Breast epithelium (tissue), 4 donors: ENCODE measurements at places on chromosomes 7 and 10. TPM values are rescaled to one million over a fixed set of nuclear protein-coding genes. Genes with fewer than 3 reads are reported as not detected.

DNA sequence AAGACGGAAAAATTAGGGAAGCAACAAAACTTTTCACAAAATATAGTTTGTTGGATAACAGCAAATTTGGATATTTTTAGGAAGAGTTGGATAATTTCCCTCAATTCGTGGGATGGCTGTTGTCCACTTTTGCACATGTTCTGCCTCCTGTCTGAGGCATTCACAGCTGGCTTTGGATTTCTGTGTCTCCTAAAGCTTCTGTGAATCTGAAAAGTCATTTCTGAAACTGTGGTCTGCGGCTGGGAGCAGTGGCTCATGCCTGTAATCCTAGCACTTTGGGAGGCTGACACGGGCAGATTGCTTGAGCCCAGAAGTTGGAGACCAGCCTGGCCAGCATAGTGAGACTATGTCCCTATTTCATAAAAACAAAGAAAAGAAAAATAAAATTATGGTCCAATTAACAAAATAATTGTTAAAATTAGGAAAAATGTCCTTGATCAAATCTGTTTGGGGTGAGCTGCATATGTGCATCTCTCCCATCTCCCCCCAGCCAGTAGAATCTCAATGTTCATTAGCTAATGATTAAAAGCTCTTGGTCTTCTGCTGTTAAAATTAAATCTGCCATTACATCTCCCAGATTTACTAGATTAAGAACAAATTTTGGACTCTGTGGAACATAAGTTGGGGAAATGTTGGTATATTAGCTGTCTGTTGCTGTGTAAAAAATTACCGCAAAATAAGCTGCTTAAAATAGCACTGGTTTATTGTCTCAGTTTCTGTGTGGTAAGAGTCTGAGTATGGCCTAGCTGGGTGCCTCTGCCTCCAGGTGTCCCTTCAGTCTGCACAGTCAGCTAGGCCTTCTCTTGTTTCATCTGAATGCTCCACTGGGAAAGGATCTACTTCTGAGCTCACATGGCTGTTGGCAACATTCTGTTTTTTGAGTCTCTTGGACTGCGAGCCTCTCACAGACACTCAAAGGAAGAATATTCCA lies 332.0 kb upstream of the FZD1 start:
- no peaks in the 10 kb centered on the region for H3K4me1 ChIP-seq
- no peak overlapping the region for H3K4me3 ChIP-seq
- H3K27me3 ChIP-seq = no peaks in the 10 kb centered on the region

Gene CREB5
- 19.7 TPM for total RNA-seq

DNA sequence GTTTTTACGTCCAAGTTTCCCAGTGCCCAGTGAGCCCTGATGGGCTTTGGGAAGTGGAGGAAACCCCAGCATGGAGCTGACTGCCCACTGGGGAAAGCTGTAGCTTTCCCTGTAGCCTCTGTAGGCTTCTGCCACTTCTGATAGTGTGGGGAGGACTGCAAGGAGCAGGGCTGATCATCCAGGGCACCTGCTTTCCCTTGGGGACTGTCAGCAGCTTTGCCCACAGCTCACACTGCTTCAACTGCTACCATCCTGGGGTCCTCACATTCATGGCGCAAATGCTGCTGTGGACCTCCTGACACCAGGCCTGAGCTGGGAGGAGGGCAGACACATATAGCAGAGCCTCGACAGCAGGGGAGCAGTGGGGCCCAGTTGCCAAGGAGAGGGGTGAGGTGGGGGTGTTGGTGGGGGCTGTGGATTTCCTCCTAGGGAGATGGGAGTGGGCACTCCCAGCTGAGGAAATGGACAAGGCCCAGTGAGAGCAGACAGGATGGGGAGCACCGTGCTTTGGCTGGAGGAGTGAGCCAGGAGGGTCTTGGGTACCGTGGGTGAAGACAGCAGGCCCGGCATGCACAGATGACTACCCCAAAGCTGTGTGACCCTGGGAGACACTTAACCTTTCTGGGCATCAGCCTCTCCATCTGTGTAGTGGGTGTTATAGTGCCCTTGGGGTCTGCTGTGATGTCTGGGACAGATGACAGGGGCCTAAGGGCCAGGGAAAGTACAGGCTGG lies 16.2 kb downstream of the RAMP3 start:
- H3K36me3 ChIP-seq = no peaks in the 10 kb centered on the region
- no peaks in the 10 kb centered on the region for H3K4me1 ChIP-seq
- peak; percentile 7 for DNase-seq
- H3K27ac ChIP-seq = no peak overlapping the region

Gene MYL7
- total RNA-seq = not detected

DNA sequence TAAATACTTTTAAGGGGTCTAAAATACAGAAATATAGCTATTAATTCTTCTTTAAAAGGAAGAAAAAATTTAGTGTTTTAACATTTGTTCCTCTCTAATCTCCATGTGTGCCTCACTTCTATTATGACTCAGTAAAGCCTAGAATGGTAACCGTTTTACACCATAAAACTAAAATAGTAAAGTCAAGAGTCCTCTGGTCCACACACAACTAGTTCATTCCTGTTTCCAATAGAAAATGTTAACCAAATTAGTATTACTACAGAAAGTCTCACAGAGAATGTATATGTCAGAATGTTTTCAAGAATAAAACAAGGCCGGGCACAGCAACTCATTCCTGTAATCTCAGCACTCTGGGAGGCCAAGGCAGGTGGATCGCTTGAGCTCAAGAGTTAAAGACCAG lies 55.8 kb downstream of the CNOT4 start:
- DNase-seq = no peak
- H3K4me3 ChIP-seq = no peak overlapping the region
- no peaks in the 10 kb centered on the region for H3K27me3 ChIP-seq
- H3K4me1 ChIP-seq = no peaks in the 10 kb centered on the region
- no peaks in the 10 kb centered on the region for H3K36me3 ChIP-seq

Gene FFAR4
- total RNA-seq = 0.33 TPM
